ENCODE measurements at places on chromosomes 3 and 15.

DNA sequence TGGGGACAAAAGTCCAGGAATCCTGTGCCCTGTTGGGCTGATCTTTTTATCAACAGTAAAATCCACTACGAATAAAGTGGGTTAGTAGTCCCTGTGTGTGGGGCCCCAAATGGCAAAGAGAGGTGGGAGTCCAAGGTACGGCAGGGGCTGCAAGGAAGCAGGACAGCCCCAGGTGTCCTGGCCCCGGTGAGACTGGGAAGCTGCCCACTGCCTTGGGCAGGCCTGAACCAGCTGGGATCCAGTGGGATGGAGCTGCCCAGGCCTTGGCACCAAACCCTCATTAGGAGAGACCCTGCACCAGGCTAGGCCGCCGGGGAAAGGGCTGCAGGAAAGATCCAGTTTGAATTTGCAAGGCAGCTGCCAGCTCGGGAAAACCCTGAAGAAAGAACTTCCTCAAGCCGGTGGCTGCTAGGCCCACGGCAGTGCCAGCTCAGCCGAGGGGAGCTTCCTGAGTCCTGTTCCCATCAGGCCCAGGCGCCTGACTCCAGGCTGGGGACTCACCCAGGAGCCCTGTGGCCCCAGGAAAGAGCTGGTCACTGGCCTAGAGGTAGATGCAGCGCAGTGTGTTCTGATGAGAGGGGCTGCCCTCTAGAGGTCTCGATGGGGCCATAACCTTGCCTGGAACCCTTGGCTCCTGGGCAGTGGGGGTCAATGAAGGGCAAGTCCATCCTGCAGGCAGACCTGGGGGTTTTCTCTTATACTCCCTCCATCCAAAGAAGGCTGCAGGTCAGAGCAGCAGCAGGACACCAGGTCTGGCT lies 14.4 kb upstream of the GNAI2 start:
- no peak for DNase-seq

DNA sequence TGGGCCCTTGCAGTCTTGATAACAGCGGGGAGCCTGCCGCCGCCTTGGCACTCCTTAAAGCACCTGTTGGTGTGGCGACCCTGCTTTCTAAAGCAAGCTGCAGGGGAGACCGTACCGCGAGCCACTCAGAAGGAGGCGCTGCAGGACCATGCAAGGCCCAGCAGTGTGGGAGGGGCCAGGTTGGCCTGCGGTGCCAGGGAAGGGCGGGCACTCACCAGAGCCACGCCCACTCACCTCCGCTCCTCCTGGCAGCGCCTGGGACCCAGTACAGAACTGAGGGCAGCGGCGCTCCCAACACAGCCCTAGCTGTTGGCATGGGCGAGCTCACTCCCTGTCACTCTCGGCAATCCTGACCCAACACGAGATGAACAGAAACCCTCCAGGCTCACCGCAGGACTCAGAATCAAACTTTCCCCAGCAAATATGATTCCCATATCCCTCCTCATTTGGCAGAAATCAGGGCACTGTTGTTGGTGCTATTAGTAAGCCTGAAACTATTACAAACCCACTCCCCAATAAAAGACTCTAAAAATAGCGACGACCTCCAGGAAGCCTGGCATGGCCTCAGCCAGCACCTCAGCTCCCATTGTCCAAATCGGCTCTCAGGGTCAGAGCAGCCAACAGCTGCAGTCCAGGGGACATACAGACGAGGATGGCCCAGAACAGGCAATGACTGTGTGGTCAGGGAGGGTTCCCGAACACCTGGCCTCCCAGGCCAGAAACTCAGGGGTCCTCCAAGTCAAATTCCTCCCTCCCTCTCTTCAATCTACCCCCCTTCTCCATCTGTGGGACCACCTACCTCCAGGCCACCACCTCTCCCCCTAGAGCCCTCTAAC lies 77.2 kb downstream of the TBC1D2B start:
- DNase-seq, result peak; percentile 85

GRCh38 chr3:54985856-54986255 lies 58.0 kb upstream of the LRTM1 start:
- no peak for DNase-seq

DNA sequence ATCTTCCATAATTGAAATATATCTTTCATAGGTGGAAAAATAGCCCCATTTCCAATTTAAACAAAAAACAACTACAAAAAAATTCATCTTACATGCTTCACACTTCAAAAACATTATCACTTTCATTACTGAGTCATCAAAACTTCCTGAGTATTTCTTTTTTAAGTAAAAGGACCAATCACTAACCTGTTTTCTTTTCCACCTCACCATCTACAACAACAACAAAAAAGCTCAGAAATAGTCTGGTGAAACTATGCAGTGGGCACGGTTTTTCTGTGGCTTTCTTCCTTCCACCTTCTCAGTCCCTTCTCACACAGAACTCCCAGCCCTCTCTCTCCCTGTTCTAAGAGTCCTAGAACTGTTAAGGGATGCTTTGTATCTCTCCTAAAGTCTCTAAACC lies 20.3 kb upstream of the TNIK start:
- no peak for DNase-seq

GRCh38 chr15:78101423-78102105 lies 9.2 kb downstream of the SH2D7 start:
- DNase-seq, result no peak

GRCh38 chr3:158718490-158719170 lies 13.6 kb downstream of the RARRES1 start:
- DNase-seq, result no peak

GRCh38 chr3:118577055-118577777 lies 457.4 kb downstream of the IGSF11 start:
- no peak for DNase-seq

- DNase-seq, result no peak
Measured at GRCh38 chr3:115611630-115612029, 11.7 kb upstream of the GAP43 start.

All from NCI-H69 (cell line).